ENCODE measurements at places on chromosomes 1 and 21.

DNA sequence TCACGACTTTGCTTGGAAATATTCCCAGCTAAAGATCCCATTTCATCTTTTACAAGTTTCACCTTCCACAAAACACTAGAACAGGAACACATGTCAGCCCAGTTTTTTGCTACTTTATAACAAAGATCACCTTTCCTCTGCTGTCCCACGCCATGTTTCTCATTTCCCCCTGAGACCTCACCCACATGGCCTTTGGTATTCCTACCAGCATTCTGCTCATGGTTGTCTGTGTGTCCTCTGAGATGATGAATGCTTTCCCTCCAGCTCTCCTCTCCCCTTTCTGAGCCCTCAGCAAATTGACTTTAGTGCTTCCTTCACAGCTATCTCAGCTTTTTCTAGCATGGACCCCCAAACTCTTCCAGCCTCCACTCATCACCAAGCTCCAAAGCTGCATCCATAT is 32.3 kb upstream of the ABCG1 start:
- no peak for DNase-seq

- no peak for DNase-seq
These were observed 769 bp downstream of the GALE start for GRCh38 chr1:23799570-23800399.

DNA sequence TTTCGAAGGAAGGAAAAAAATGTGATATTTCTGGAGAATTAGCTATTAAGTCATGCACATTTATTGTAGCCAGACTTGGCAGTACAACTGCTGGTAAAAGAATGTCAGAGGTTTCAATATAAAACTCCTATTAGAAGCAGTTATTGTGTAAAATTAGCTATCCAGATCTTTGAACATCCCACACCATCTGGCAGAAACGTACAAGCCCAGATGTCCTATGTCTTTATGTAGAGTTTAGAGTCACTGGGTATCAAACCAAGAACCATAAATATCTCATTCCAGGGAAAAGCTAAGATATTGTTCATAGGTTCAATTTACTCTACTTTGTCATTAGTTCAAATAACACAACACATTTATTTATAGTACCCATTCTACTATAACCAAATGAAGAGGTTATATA is 31.4 kb downstream of the OLFM3 start:
- DNase-seq: no peak

GRCh38 chr1:87515781-87516180 is 187.1 kb downstream of the LMO4 start:
- DNase-seq: no peak

DNA sequence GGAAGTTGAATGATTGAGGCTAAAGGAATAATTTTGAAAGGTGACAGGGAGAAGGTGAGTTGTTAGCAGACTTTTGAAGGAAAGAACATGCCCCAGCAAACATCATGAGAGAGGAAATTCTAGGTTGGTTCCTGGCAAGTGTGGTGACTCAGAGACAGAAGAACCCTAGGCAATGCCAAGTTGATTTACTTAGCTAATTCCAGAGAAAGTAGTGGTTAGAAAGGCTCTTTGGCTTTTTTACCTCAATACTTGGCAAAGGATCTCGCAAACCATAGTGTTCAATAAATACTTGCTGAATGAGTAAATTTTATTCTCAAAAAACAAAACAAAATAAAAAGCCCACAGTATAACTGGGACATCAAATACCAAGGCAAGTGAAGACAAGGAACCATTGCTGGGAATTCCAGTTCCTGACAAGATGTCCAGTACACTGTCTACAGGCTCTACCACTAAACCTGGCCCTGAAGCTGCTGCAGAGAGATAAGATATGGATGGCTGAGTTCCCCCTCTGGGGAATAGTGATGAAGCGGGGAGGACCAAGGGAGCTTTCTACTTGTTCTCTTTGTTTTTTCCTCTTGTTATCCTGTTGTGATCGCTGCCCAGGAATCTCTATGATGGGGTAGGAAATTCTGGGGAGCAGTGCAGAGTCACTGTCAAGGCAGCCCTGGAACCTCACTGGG is 48.2 kb downstream of the IL12RB2 start:
- DNase-seq: no peak

DNA sequence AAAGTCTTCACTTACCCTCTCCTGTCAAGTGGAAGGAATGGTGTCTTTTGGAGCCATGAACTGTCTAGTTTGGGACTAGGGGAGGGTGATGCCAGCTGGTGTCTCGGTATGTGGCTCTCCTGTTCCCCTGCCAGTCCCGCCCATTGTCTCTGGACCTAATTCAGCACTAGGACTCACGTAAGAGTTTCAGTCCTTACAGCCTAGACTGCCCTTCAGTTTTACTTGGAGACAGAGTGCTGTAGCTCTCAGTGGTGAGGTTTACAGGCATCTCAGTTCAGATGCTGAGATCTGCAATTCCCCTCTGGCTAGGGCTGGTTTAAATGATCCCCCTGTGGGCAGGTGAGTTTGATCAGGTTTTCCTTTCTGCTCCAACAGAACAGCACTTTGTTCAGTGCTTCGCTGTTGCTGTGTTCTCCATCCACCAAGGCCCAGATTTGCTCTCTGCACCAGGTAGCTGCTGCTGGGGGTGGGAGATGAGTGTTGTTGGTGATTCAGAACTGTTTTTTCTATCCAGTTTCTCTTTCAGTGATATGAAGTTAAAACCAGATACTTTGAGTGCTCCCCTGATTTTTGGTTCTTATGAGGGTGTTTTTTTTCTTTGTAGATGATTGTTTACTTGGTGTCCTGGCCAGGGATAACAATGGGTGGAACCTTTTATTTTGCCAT is 198.3 kb upstream of the RNPC3 start:
- no peak for DNase-seq

DNA sequence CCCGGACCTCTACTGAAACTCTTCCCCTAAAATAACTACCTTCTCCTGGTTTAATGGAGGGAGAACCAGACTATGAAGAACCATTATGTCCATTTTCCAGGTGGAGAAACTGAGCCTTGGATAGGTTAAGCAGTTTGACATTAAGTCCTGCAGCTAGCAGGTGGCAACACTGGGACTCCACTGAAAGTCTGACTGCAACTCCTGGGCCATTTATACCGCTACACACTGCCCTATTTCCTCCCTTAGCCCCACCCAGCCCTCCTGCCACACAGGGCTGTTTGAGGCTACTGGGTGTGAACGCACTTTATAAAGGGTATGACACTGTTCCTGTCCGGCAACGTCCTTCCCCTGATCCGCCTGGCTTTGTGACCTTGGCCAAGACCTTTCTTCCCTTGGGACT is 511 bp upstream of the INPP5B start:
- no peak for DNase-seq

DNA sequence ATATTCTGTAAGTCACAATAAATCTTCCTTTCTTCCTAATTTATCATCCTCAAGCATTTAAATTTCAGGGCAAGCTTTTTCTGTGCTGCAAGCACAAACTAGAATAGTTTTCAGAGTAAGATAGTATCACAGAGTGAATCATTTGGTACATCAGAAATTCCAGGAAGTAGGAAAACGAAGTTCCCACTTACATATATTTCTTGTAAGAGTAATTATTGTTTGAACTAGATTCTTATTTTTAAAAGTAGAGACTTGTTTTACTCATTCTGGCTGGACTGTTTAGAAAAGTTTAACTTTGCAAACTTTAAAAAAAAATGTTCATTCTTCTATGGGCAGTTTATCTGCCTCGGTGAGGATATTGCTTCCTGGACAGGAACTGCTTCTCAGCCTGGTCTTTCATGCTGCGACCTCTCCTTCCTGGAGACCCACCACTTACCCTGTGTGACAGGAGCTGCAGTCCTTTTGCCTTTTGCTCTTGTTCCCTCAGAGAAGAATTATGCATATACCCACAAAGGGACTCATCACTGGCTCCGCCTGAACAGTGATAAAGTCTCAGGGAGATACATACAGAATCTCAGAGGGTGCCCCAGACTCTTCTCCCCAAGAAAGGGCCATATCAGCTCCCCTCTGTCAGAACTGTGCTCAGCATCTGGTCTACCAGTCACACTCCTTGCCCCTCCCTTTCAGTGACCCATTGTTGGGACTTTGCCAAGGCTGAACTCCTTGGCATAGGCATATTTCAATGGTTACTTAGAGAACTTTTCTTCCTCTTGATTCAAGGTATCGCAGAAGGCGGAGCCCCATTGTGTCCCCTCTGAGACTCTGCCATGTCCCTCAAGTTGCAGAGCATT is 102.7 kb upstream of the CD55 start:
- DNase-seq: no peak

DNA sequence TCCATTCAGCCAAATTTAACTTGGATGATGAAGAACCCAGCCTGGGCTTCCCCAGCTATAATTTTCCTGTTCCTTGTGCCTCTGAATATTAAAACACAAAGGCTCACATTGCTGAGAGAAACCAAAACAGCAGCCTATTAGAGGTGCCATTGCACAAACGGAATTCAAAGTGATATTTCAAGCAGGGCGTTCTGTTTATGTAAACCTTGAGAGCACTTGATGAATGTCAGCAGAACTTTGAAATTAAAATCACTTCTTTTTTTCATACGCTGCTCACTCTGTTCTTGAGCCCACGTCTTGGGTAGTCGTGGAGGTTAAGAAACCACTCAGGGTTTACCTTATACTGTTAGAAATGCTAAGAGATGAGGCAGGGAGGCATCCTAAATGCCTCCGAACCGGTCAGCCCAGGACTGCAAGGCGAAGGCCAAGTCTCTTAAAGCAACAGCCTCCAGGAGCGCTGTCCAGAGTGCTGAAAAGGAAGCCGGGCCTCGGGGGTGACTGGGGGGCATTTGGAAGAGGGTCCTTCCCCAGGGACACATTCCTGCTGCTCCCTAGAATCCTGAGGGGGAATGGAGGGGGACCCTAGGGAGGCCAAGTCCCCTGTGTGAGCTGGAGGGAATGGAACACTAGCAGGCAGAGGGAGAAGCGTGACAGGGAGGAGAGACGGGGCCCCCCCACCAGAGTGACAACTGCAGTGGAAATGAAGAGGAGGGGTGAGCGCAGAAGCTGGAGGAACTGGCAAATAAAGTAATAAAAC is 154.8 kb upstream of the VAMP3 start:
- no peak for DNase-seq

DNA sequence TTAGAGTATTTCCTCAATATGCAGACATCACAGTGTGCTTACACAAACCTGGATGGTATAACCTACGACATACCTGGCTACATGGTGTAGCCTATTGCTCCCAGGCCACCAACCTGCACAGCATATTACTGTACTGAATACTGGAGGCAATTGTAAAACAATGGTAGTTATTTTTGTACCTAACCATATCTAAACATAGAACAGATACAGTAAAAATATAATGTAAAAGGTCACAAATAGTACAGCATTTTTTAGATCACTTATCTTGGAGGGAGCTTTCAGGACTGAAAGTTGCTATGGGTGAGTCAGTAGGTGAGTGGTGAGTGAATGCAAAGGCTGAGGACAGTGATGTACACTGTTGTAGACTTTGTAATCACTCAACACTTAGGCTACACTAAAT is 492.3 kb downstream of the MRPL39 start:
- no peak for DNase-seq

Data from activated CD8-positive, alpha-beta memory T cell treated with anti-CD3 and anti-CD28 coated beads for 4 hours (primary cell).